ENCODE measurements at places on chromosomes 7 and 10. TPM values are rescaled to one million over a fixed set of nuclear protein-coding genes. Genes with fewer than 3 reads are reported as not detected.

Gene SPDYE1
- polyA plus RNA-seq, result 0.02 TPM

Gene C10orf53
- polyA plus RNA-seq, result not detected

Gene PVRIG
- 0.07 TPM for polyA plus RNA-seq

Gene PAXIP1
- polyA plus RNA-seq, result 5.3 TPM

Gene BTBD16
- not detected for polyA plus RNA-seq

Gene CNPY1
- polyA plus RNA-seq, result not detected

Gene SFRP5
- polyA plus RNA-seq, result 110 TPM

Gene PAX2
- not detected for polyA plus RNA-seq

Gene SPOCK2
- 12.8 TPM for polyA plus RNA-seq

Gene STN1
- polyA plus RNA-seq, result 26.8 TPM

Gene MEOX2
- 7.3 TPM for polyA plus RNA-seq

Gene HABP2
- polyA plus RNA-seq, result 0.07 TPM

Gene SLK
- 12.7 TPM for polyA plus RNA-seq

Gene SPDYE2B
- polyA plus RNA-seq, result not detected

Gene XRCC2
- 0.48 TPM for polyA plus RNA-seq

Data from right cardiac atrium (tissue), 5 donors.